ENCODE measurements at places on chromosomes 7 and 10. TPM values are rescaled to one million over a fixed set of nuclear protein-coding genes. Genes with fewer than 3 reads are reported as not detected.

DNA sequence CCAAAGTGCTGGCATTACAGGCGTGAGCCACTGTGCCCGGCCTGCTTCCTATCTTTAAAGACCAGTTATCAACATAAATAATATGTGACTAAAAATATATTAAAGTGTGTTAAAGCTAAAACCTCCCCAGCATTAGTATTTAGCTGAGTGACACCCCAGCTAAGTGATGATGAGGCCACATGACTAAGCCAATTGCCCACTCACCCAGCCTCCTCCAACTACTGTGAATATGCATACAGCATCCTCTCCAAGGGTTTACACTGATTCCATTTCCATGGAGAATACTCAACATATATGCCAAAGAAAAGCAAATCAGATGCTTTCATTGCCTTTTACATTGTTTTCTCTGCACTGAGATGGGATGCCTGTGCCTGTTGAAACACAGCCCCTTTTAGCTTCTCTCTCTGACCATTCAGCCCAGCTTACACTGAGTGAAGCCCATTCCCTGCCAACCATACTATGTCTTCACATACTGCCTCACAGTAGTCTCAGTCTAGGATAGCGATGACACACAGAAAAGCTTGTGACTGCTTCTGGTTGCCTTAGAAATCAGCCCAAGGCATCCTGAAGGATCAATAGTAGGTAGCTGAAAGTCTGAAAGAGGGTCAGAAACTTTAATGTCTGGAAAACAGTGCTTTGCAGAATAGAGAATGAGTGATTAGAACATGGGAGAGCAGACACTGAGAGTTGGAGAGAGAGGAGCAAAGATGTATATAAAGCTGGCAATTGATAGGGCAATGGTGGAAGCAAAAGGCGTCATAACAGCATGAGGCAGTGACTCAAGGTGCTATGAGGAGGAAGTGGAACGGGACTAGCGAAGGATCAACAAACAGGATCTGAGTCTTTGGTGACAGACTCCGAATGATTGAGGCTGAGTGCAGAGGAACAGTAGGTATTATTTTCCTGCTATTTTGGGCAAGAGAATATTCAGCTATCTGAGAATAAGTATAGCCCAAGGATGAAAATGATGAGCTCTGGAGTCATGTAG is 19.8 kb upstream of the ATE1 start:
- no peak for DNase-seq

- DNase-seq = no peak
These were observed 44.9 kb upstream of the SVOPL start for GRCh38 chr7:138746073-138746472.

- no peak for DNase-seq
These were observed 7.4 kb downstream of the EPHA1 start for GRCh38 chr7:143401265-143401664.

DNA sequence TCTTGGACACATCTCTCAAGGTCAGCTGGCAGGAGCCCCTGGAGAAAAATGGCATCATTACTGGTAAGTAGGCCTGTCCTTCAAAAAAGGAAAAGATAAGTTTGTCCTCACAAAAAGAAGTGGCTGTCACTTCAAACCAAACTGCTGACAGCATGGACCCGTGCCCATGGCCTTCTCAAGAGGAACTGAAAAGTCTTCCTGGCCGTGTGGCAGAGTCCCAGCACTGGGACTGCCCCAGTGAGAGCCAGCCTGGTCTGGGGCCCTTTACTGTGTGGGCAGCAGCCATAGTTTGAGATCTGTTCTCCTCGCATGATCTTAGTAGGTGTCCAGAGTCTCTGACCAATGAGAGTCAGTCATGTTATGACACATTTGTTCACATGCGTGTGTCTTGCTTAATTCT is 614.2 kb upstream of the FOXK1 start:
- DNase-seq = no peak

- DNase-seq = no peak
These were observed 1.5 kb downstream of the GARIN1A start for GRCh38 chr7:128673571-128673970.

DNA sequence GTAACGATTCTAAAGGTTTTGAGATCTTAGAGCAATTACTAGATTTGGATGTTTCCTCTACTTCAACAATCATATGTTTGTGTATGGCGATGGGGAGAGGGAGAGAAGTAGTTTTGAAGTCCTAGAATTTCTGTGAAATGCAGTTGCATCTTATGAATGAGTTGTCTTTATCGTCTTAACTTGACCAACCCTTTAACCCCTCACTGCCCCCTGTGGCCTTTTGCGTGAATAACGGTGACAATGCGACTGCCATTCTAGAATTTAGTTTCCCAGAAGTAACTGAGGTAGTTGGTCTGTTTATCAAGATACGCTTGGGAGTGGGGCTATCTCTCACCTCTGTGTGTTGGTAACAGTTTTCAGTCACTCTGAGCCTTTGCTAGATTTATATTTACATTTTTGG is 204.6 kb downstream of the HDAC9 start:
- no peak for DNase-seq

- DNase-seq = no peak
These were observed 61.9 kb upstream of the ADO start for GRCh38 chr10:62742536-62743061.

DNA sequence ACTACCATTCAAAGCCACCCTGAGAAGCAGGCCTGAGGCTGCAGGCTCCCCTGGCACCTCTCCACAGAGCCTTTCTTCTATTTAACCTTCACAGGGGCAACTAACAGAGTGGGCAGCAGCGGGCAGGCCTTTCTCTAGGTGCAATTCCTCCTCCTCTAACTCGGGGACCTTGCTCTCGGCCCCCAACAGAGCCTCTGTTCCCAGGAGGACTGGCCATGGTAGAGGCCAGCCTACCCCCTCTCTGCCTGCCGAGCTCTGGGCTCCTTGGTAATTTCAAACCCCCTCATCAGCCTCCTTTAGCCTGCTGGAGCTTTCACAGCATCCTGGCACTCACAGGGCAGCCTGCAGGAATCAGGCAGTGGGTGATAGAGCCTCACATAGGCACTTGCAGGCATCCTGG is 920.8 kb upstream of the ZNF722 start:
- no peak for DNase-seq

DNA sequence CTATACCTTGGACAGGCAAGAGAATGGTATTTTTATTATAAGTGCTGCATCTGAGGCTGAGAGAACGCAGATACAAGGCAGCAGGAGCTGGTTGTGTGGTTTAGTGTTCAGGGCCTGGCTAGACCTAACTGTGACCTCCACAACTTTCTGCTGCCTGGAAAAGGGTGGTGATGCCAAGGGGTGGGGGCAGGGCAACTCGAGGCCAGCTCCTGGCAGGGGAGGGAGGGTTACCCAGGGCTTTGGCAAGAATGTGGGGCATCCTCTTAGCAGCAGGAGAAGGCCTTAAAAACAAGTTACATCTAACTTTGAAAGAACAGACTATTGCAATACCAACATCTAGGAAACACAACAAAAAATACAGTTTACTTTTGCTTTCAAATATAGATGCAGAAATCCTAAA is 13.0 kb downstream of the MXI1 start:
- DNase-seq = peak; percentile 64

- peak; percentile 23 for DNase-seq
These were observed 255.4 kb downstream of the ELMO1 start for GRCh38 chr7:37193087-37193774.

DNA sequence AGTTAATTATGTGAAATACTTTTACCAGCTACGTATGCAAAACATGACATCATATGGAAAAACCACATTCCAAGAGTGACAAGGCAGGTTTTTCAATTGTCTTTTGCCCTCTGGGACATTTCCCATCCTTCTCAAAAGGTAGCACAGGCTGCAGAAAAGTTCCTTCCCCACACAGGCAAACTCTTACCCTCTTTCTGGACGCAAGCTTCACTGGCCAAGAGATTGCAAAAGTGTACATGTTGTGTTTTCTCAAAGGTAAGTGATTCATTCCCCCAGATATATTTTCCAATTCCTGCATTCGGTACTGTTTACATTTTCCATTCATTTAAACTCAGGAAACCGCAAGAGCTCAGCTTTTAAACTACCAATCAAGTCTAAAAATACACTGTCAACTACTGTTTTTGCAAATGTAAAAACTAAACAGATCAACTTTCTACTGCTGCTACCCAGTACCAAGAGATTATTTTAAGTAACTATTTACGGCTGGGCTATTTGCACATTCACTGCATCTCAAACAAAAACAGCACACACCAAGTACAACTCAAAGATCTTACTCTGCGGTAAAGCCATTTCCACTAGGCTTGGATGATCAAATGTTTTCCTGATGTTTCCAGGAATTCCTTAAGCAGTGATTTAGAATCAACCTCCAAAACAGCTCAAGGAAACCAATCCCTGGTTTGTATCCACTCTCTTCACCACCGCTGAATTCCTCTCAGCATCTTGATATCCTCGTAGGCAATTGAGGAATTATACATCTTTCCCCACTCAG is 233.6 kb upstream of the CCDC6 start:
- DNase-seq = no peak

DNA sequence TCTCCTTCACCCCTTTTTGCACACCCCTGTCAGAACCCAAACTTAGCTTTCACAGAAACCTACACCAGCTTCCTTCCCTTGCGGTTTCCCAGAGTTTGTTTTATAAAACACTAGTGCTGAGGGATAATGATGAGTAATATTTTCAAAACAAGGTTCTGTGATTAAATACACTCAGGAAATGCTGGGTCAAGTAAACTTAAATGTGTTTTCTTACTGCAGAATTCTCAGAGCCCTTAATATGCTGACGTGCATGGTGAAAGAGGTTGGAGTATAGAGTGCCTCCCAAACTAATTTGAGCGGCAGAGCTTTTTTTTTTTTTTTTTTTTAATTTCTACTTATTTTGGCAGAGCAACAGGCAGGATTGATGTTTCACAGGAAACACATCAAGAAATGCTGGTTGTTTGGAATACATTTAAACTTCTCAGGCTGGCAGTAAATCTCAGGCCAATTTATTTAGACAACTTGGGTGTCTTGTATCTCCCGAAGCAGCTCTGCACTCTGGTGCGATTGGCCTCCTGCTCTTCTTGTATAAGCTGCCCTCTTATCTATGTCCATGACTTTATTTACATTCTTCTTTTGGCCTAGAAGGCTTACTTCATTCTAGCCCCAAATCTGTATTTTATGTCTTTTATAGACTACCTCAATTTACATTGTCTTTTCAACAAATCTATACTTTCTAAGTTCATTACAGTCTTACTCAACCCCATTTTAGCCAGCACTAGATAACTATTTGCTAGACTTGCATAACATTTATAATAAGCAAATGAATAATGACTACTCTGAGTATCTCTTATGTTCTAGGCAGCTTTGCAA is 165.4 kb downstream of the BMPER start:
- DNase-seq = no peak

DNA sequence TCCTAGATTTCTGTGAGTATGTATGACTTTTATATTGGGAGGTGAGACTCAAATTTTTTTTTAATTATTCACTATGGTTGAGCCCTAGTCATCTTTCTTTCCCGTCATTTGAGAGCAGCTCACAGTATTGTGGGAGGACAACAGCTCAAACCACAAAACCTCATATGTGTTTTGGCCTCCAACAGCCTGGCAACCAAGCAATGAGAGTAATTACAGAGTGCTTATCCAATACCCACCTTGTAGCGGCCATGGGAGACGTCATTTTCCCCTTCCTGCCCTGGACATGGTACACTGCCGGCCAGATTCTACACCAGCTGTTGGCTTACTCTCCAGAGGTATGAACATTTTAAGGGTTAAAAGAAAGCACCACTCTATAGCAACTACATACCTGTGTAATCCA is 49.1 kb downstream of the DOCK4 start:
- no peak for DNase-seq

Gene KIF11
- total RNA-seq = 0.66 TPM

Gene CDNF
- total RNA-seq = 4.4 TPM

Gene SYPL1
- 98.3 TPM for total RNA-seq

Gene NEBL
- total RNA-seq = 786 TPM

Gene LIPF
- total RNA-seq = not detected

Gene SH2D4B
- not detected for total RNA-seq

Gene MBL2
- not detected for total RNA-seq

Gene RSPH10B2
- total RNA-seq = not detected
